Nucleus accumbens (tissue), 56 donors: ENCODE measurements at places on chromosomes 3 and 15.

GRCh38 chr3:58521917-58522631 lies 14.9 kb downstream of the ACOX2 start:
- DNase-seq = peak; percentile 16

- DNase-seq = no peak
Measured at GRCh38 chr3:55191911-55192775, 264.3 kb upstream of the LRTM1 start.

DNA sequence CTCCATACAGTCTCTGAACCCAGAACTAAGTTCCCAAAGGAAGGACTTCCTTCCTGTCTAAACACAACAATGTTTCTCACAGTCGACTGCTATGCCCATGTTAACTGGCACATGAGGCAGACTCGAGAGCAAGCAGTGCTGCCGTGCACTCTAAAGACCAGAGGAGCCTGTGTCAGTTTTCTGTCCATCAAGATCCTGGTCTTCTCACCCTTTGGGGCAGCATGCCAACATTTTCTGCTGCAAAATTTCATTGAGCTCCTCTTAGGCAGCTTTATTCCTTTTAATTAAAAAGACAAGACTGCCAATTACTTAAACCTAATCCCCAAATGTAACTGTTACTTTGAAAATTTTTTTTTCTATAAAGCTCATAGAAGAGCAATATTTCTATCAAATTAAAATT lies 205.1 kb downstream of the GAP43 start:
- DNase-seq = no peak

GRCh38 chr3:96214941-96215340 lies 599.5 kb upstream of the EPHA6 start:
- no peak for DNase-seq

GRCh38 chr3:195188426-195188927 lies 82.5 kb downstream of the XXYLT1 start:
- DNase-seq = no peak

DNA sequence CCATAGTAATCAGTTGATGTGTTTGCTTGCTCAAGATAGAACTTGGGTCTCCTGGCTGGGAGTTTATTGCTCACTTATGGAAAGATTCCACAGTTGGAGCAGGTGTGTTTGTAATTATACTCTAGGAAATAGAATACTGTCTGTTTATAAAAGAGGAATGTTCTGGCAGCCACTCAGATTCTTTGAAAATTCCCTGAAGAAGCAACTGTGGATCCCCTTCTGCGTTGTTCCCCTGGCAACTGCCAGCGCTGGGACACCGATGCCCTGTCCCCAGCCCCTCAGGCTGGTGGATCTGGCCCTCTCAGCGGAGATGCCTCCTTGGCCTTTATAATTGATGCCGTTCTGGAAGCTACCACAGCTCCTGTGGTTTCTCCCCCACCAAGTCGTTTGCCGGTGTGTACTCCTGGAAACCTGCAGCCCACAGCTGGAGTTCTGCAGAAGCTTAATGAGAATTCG lies 225.9 kb downstream of the ITPR1 start:
- DNase-seq = no peak

GRCh38 chr15:38471974-38472373 lies 18.0 kb downstream of the FAM98B start:
- DNase-seq = no peak
